ENCODE measurements at places on chromosomes 4 and X.

DNA sequence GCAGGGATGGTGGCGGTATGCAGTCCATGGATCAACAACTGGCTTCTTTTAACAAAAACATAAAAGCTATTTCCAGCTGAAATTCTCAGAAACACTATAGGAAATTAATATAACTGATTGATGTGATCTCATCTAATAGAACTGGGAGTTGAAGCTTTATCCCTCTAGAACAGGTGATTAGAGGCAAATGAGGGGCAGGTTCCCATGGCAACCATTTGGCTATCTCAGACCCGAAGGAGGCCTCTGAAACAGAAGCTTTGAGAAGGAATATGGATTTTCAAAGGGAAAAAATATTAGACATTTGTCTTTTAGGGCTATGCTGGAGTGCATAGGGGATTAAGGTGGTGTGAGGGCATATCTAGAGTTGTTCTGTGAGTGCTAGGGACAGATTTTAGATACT lies 50.0 kb downstream of the IGSF1 start:
- no peak for DNase-seq

- DNase-seq = no peak
These were observed 64.8 kb downstream of the CD40LG start for GRCh38 chrX:136712650-136713310.

DNA sequence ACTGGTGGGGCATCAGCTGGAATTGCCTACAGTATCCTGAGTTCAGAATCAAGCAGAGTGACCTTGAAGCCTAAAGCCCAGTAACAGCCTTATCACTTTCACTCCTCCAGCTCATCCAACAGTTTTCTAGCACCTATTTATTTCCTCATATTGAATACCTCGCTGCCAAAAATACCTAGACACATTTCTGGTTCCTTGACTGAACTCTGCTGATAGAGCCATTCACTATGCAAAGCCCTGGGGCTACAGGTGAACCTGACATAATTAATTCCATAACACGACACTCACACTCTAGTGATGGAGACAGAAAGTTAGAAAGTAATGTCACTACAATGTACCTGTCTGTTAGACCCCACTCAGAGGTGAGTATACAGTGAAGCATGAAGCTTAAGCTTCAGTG lies 149.0 kb upstream of the STX18 start:
- no peak for DNase-seq

DNA sequence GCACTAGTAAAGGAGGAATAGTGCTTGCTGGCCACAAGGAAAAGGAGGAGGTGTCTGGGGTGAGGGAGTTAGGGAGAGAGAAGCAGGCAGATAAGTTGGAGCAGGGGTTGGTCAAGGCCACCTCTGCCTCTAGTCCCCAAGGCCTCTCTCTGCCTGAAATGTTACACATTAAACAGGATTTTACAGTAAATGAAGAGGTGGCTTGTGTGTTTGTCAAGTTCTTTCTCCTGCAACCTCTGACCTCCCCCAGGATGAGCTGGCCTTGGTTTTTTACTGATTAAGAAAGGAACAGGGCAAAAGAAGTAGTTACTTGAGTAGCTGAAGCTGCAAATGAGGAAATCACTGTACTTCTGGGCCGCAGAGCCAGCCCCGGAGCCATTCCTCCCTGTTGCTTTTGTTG lies 2.0 kb downstream of the GJB1 start:
- DNase-seq = no peak

DNA sequence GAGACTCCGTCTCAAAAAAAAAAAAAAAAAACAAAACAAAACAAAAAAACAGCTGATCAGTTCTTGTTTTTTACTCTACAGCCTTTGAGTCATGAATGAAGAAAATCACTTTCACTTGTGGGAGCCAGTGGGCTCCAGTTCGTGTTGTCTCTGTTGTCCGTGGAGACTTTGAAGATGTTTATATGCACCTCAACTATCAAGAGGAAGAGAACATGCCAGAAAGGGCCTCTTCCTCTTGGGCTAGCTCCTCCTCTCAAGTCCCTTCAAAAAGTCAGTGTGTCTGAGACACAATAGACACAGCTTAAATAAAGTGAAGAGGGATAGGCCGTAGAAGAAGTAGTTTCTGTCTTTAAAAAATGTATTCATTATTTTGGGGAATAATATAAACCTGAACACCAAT lies 182.7 kb downstream of the KDR start:
- DNase-seq = no peak

GRCh38 chrX:95791876-95792275 lies 892.8 kb upstream of the DIAPH2 start:
- DNase-seq = no peak

- no peak for DNase-seq
These were observed 7.3 kb downstream of the SUV39H1 start for GRCh38 chrX:48703642-48704481.
